Activated CD4-positive, CD25-positive, alpha-beta regulatory T cell (primary cell): ENCODE measurements at places on chromosomes 2 and 18.

DNA sequence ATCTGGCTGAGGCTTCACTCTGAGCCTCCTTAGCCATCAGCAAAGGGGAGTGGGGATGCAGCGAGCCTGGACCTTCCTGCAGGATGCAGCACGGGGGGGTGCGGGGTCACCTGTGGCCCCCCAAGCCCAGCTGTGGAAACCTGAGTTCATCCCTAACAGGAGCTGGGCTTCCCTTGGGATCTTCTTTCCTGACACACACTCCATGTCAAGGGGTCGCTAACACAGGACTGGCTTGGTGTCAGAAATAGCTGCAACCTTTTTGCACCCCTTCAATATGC is 174.7 kb downstream of the RTP5 start:
- DNase-seq = no peak

GRCh38 chr2:202771741-202772460 is 99.7 kb downstream of the ICA1L start:
- DNase-seq = no peak

DNA sequence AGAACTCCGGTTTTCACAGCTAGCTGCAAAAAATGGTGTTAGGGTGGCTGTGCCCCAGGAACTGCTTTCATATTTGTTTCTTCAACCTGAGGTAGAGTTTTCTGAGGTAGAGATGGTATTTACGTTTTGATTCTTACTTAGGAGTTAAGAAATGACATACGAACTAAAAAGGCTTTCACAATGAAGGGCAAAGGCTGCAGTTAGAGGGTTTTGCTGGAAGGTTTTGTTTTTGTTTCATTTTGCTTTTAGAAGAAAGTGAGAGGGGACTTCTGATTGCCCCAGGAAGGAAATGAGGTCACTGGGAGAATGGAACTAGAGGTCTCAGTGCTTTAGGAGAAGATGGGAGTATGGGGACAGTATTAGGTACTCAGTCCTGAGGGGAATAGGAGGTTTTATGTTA is 15.5 kb downstream of the CDCA7 start:
- no peak for DNase-seq

DNA sequence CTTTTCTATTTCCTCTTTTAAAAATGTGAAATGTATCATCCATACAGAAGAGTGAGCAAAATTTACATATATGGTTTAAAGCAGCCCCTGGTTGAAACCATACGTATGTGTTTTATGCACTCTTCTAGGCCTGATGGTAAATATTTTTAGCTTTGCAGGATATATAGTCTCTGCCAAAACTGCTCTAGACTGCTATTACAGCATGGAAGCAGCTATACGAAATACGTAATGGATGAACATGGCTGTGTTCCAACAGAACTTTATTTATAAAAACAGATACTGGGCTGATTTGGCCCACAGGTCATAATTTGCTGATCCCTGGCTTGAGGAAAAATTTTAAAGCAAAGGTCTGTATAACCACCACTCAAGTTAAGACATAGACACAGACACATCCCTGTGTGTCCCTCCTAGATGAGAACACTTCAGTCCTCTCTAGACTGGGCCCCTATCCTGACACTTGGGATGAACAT is 42.5 kb upstream of the ATP8B1 start:
- no peak for DNase-seq

- no peak for DNase-seq
Observed at GRCh38 chr18:77007251-77007650, 125.3 kb downstream of the MBP start.

GRCh38 chr2:31297751-31298150 is 63.8 kb downstream of the EHD3 start:
- no peak for DNase-seq

DNA sequence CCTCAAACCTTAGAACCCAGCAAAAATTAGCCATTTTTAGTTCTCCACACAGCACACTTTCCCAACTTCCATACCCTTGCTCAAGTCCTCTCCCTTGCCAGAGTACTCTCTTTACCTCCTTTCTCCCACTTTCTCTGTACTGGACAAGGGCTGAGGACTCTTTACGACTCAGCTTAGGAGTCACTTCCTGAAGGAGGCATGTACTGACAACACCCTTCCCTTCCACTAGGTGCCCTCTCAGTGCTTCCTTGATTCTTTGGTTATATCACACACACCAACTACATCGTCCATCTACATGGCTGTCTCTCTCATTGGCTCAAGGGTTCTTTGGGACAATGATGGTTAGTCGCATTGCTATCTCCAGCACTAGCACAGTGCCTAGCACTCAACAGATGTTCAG is 5.2 kb upstream of the C18orf63 start:
- no peak for DNase-seq

DNA sequence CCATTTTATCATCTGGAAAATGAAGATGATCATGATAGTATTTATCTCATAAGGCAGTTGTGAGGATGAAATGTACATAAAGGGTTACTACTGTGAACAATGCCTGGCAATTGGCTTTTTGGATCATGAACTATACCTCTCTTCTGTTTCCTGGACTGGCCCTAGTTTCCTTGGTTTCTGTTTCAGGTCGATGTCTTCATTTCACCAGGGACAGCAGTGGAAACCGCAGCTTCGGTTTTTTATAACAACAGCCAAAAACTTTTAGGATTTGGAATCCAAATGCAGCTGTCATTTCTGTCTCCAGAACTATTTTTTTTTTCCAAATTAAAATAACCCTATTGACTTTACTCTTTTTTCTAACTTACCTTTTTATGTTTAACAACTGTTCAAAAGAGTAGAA is 425.1 kb downstream of the RND3 start:
- no peak for DNase-seq

GRCh38 chr2:4962419-4962818 is 729.8 kb upstream of the SOX11 start:
- no peak for DNase-seq

DNA sequence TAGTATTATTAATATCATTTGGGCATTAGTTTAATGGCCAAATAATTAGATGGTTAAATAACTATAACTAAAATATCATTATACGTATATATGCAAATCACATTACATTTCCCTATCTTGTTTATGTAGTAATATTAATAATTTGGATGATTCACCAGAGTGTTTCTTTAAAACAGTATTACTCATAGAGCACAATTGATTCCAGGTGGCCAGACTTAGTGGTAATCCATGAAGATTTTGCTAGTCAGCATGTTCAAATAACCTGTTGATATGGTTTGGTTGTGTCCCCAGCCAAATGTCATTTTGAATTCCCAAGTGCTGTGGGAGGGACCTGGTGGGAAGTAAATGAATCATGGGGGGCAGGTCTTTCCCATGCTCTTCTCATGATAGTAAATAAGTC is 782.3 kb downstream of the LRP1B start:
- DNase-seq = no peak

GRCh38 chr2:35503738-35504199 is 851.8 kb upstream of the CRIM1 start:
- no peak for DNase-seq

GRCh38 chr2:172415157-172415864 is 12.1 kb upstream of the ITGA6 start:
- DNase-seq = no peak

DNA sequence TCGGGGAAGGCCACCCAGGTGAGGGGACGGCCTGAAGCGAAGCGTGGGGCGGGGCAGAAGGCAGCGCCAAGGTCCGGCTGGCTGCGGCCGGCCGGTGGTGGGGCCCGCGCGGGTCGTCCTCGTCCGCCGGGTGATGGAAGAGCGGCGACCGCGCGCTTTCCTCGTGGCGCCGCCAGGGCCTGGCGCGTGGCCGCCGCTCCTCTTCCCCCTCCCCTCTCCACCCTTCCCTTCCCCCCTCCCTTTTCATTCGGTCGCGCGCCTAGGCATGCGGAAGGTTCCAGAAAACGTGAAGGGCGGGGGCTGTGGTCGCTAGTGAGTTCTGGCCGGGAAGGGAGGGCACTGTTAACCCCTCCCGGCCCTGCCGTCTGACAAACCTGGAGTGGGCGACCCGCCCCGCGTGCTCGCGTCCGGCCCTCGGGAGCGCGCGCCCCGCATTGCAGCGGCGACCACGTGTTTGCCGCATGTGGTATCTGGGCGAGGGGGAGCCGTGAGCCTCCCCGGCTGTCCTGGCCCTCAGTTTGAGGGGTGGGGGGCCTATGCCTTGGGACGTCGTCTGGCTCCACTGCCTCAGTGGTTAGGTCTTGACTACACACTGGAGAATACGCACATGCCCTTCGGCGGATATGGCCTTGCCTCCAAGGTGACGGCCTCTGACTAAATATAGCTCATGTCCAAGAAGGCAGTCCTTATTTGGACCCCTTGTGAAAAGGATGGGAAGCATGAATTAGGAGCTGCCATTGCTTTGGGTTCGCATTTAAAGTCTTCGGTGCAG is 579 bp downstream of the MAT2A start:
- peak; percentile 59 for DNase-seq

DNA sequence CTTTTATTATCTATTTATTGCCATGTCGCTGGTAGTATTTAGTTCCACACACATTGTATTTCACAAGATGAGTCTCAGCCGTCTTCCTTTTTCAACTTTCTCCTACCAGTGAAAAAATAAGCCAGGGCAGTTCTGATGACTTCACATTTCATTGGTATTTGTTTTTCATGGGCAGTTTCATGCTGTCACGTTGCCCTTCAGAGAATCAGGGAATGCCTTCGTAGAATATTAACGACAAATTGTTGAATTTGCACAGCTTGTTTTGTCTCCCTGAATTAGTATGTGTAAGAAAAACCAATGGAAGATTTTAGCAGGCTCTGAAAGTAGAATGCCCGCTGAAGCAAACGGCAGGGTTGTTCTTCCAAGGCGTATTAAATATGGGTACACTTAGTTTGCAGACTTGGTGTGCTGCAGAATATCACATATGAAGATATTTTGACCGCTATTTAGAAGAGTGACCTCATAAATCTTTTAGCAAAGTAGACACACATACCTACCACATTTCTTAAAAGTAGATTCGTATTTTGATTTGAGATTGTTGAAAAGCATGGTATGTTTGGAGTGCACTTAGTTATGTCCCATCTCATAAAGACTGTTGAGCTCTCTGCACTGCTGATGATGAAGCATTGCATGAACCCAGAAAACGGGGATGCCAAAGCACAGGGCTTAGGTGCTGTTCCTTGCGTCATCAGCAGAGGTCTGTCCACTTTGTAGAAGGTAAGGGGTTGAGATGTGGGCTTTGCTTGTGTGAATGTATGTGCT is 2.9 kb downstream of the NEDD4L start:
- DNase-seq = no peak

GRCh38 chr2:237180187-237180586 is 94.5 kb downstream of the COPS8 start:
- DNase-seq = no peak

GRCh38 chr2:36476411-36476810 is 120.8 kb downstream of the CRIM1 start:
- no peak for DNase-seq

DNA sequence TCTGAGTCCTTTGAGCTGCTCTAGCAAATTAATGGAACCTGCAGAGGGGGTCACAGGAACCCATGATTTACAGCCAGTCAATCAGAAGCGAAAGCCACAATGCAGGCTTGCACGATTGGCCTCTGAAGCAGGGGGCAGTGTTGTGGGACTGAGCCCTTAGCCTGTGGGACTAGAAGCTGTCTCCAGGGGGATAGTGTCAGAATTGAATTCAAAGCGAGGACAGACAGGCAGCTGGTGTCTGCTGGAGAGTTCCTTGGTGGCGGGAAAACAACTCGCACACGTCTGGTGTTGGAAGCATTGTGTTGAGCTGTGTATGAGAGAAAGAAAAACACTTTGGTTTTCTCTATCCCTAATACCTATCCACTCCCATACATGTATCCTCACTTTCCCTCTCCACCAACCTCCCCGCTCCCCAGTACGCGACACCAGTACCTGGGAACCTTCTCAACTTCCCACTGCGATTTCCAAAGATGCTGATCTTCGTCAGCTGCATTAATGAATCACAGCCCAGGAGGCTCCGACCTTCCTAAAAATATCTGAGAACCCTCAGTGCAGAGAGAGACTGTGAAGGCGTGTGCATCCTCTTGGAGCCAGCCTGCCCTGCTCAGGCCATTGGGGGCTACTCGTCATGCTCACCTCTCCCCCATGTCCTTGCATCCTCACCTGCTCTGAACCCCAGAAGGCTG is 88.2 kb downstream of the HS1BP3 start:
- DNase-seq = no peak

DNA sequence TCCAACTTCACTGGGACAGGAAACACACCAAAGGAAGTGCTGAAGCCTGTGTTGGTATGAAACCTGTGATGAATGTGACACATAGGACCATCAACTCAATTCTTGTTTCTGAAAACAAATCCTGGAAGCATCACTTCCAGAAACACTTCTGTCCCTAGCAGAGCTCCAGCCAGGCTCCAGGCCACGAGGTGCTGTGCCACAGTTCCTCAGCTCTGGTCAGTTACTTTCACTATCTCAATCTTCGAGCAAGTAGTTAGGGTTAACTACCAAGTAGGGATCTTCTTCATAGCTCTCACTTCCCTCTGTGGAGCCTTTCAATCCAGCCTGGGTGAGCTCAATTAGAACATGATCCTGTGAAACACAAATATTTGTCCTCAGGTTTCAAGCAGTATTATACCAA is 3.6 kb upstream of the LCT start:
- no peak for DNase-seq

DNA sequence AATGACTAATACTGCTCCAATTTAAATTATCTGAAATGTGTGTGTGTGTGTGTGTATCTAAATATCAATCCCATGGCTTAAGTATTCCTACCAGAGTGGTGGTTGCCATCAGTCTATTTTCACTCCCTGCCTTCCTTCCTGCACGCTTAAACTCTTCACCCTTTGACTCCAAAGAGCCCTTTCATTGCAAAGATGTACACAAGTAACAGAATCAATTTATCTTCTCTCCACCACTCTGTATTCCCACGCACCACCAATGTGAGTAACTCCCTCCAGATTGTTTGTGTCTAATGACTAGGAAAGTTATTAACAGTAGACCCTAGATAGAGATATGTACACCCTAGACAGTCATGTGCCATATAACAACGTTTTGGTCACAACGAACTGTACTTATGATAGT is 42.8 kb downstream of the ARL6IP6 start:
- DNase-seq = no peak

DNA sequence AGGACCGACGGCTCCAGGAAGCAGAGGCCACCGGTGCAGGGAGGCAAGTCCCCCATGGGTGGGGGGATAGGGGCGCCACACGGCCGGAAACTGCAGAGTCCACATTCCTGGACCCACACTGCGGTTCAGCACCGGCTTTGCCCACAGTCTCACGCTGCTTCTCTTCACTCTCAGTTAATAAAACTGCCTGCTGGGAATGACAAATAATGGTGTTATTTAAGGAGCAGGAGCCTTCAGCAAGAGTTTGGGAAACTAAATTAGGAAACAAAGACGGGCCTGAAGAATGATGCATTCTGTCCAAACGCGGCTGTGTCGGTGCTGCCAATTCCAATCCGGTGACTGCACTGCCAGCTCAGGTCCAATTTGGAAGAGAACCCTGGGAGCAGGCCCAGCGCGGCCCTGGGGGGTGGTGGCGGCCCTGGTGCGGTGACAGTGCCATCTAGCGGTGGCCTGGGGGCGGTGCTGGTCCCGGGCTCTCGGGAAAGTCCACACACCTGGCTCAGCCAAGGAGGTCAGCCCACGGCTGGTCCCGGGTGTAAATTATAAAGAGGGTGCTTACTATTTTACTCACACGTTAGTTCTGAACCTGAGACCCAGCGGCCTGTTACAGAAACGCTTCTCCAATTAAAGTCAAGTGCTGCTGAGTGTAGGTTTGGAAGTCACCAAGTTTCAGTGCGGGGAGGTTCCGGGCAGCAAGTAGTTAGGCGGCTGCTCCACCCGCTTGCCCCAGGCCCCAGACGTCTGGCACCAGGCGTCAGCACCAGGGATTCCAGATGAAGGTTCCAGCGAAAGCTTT is 73.1 kb upstream of the PXDN start:
- DNase-seq = peak; percentile 21

- no peak for DNase-seq
Observed at GRCh38 chr2:112607680-112608438, 23.4 kb downstream of the CHCHD5 start.

- DNase-seq = no peak
Observed at GRCh38 chr2:2708575-2709430, 377.7 kb upstream of the MYT1L start.
